ENCODE measurements at places on chromosomes 4 and X. TPM values are rescaled to one million over a fixed set of nuclear protein-coding genes. Genes with fewer than 3 reads are reported as not detected.

- H3K27ac ChIP-seq: no peak overlapping the region
- no peak for DNase-seq
- peaks cover 22% of the 10 kb centered on the region for H3K4me1 ChIP-seq
- H3K27me3 ChIP-seq: no peaks in the 10 kb centered on the region
Measured at GRCh38 chr4:59122626-59123025, 2012.4 kb upstream of the IGFBP7 start.

- no peaks in the 10 kb centered on the region for H3K36me3 ChIP-seq
- no peaks in the 10 kb centered on the region for H3K27me3 ChIP-seq
- DNase-seq: no peak
- no peaks in the 10 kb centered on the region for H3K4me1 ChIP-seq
Measured at GRCh38 chr4:74638001-74638400, 156.3 kb downstream of the BTC start.

DNA sequence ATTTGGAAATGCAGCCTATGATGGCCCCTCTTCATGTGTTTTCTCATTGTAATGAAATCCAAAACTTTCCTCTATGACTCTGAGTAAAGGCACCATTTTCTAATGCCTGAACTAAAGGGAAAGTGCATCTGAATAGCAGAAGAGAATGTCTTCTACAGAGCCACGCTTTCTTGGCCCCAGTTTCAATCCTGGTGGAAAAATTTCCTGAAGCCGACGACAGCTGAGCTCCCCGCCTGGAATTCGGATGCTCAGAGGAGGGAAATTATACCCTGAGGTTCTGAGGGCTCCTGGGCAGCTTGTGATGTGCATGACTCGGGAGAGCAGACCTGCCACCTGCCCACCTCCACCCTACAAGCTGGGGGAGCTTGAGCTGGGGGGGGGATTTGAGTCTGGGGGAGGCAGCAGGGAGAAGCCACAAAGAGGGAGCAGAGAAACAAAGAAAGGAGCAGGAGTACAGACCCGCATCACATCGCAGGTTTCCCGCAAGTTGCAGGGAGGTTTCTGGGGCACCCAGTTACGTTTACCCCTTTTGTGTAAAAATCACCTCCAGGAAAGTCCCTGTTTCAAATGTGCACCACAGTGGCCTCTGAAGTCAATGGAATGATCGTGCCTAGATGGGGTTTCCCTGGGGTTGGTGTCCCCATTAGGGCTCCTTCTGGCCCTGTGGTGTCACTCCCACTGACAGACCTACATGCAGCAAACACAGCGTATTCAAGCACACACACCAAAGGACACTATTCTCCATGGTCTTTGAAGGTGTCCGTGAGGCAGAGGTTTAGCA lies 145.6 kb upstream of the RBPJ start:
- no peaks in the 10 kb centered on the region for H3K27me3 ChIP-seq
- peaks cover 3% of the 10 kb centered on the region for H3K4me1 ChIP-seq
- no peaks in the 10 kb centered on the region for H3K36me3 ChIP-seq
- no peak overlapping the region for H3K4me3 ChIP-seq
- no peak for DNase-seq
- H3K27ac ChIP-seq: no peak overlapping the region

H2BW2 gene
- not detected for total RNA-seq

AKAP14 gene
- total RNA-seq: 2.5 TPM

CTAG1A gene
- not detected for total RNA-seq

All from GM23338 (cell line).